ENCODE measurements at places on chromosomes 5 and 9.

DNA sequence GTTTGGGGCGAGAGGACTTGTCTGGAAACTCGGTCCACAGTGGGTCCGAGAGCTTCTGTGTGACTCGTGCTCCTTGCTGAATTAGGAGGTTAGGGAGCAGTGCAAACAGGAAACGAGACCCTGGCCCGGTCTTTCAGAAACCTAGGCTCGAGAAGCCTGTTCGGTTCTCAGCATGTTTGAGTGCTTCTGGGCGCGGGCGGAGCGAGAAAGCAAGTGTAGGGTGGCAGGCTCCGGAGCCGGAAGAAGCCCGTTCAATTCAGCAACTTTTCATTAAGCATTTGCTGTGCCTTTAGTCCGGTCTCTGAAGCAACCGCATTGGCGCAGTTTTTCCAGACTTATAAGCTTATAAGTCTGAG is 547 bp downstream of the CLTA start:
- peak; percentile 3 for DNase-seq

DNA sequence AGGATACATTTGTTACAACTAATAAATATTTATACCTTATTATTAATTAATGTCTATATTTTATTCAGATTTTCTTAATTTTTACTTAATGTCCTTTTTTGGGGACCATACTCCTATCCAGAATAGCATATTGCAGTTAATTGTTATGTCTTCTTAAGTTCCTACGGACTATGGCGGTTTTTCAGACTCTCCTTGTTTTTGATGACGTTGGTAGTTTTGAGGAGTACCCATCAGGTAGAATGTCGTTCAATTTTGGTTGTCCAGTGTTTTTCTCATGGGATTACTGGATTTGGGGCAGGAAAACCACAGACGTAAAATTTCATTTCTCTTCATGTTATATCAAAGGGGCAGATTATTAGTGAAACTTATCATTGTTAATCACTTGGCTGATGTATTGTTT is 223.7 kb downstream of the ISL1 start:
- no peak for DNase-seq

DNA sequence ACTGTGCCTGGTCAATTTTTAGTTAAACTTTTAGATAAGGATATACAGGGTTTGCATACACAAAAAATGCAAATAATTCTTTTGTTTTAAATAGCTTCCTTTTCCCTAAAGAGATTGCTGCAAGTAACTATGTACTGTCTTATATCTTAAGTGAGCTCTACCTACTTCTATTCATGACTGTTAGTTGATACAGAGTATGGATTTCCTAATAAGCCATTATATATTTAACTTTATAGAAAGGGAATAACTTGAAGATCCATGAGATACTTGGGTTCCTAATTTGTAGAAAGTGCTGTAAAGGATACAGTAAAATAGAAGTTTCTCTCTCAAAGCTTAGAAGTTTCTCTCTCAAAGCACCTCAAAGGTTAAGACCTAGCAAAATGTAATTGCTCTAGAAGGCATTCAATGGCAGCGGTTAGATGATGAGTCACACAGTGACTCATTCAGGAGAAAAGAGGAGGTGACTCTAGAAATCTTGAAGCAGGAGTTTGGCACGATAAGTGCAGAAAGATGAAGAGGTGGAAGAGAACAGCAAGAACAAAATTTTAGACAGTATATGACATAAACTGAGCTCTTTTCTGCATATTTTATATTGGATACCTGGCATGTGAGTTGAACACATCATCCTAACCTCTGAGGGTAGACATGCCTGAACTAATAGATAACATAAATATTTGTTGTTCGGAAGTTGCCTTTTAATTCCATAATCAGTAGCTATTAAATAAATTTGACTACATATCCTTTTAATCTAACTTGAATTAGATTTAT is 5.5 kb upstream of the DNAJC21 start:
- no peak for DNase-seq

DNA sequence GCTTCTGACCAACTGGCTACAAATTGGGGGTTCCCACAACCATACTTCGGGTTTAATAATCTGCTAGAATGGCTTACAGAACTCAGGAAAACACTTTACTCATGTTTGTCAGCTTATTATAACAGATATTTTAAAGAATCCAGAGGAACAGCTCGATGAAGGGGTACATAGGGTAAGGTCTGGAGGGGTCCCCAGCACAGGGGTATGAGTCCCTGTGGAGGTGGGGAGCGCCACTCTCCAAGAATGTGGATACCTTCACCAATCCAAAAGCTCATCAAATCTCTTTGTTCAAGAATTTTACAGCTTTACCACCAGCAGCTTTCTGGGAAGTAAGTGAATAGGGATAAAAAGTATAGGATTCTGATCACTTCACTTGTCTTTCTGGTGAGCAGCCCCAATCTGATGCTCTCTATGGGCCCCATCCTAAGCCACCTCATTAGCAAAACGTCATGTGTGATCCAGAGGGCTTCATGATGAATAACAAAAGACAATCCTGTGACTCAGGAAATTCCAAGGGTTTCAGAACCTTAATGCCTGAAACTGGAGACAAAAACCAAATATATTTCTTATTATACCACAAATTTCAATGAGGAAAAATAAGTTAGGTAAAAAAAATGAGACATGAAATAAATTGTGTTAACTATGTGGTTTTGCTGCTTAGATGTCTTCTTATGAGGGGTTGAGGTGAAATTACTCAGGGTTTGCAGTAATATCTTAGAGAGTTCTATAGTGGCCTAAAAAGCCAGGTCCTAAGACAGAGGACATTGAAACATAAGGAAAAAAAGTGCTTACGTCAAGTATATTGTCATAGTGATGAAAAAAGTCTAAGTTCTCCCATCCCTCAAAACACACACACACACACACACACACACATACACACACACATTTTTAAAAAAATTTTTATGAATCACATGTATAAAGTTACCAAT is 290.5 kb downstream of the ANXA1 start:
- no peak for DNase-seq

GRCh38 chr5:43008363-43009153 is 31.6 kb downstream of the ANXA2R start:
- DNase-seq, result peak; percentile 93

DNA sequence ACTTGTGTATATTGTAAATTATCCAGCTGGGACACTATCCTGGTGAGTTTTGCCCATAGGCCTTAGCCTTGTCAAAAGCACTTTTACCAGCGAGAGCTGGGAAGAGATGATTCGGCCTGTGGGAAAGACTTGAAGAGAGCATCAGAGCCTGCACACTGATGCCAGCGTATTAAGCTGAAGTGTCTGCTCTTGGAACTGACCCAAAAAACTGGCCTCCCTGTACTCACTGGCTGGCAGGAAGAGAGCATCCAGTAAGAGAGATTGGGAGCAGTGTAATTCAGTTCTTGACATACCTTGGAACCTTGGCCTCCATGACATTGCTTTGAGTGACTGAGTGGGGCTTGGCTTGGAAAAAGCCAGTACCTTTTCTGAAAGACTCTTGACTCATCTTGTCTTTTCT is 73.7 kb downstream of the ZNF462 start:
- DNase-seq, result no peak

DNA sequence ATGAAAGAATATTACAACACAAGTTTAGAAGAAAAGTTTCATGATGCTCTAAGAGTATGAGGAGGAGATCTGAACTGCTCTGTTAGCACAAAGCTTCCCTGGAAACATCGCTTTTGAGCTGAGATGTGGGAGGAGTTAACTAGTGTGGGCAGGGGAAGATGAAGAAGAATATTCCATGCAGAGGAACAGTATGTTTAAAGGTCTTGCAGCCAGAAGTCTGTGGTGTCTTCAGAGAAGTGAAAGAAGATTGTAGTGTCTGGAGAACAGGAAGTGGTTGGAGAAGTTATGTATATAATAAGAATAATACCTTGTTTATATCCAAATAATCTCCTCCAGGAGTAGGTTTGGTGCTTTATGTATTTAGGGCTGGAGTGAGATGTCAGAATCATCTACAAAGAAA is 406.7 kb downstream of the MAN2A1 start:
- no peak for DNase-seq

- DNase-seq, result no peak
These were observed 30.4 kb upstream of the IER5L start for GRCh38 chr9:129208207-129209032.

GRCh38 chr5:179470201-179470600 is 80.2 kb upstream of the RUFY1 start:
- no peak for DNase-seq

DNA sequence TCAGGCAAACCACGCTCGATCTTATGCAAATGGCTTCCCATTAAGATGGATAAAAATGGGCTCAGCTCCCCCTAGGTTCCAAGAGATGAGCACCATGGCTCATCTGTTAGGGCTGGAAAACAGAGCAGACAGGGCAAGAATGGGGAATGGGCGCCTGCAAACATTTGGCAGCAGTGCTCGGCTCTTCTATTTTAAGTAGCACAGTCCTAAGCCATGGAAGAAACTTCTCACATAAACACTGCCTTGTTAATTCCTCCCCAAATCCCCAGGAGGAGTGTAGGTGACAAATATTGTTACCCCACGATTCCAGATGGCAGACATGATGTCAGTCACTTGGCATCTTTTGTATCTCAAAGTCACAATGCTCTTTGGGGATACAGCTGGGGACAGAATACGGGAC is 221.8 kb downstream of the ICE1 start:
- DNase-seq, result no peak

- no peak for DNase-seq
These were observed 41.0 kb upstream of the PCSK1 start for GRCh38 chr5:96474073-96474472.

DNA sequence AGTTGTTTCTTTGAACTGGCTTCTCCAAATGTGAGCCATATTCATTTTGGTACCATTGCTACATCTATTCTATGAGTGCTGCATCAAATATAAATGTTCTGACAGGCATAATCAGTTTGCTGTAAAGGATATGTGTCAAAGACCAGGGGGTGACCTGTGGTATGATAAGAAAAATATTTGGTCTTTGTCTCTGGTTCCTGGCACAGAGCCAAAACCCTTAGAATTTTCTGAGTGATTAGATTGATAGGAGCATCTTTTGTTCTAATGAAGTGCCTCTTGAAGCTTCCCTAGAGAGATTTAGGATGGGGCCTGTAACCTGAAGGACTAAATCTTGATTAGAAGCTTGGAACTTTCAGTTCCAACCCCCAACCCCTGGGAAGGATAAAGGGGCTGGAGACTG is 256.3 kb downstream of the NNT start:
- no peak for DNase-seq

DNA sequence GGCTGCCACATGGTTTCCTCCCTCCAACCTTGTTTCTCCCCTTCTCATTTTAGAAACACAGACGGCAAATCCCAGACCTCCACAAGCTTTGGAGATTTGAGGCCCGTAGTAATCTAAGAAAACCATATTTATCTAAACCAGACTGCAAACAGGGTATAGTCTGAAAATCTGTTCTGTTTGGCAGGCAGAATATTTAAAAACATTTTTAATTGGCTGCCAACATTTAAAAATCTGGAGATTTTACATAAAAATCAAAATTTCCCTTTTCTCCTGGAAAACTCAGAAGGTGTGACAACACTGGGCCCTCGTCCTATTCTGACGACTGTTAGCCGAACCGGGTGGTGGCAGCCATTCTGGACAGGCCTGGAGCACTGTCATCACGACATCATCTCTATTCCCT is 57.9 kb upstream of the INSYN2B start:
- DNase-seq, result no peak

- DNase-seq, result no peak
These were observed 254.5 kb downstream of the PBX3 start for GRCh38 chr9:126001581-126002225.

DNA sequence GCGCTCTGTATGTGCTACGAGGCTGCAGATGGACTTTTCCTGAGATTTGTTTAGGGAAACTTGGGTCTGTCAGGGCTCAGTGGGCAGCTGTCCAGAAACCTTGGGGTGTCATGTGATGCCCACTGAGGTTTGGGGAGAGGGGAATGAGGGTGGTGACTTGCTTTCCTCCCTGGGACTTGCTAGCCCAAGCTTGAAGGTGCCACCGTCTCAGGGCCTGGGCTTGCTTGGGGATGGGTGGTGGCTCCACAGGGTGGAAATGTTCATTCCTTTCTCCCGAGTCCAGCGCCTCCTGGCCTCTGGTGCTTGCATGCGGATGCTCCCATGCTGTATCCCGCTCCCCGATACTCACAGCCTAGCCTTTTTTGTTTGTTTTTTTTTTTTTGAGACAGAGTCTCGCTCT is 33.3 kb downstream of the ZNF618 start:
- DNase-seq, result no peak

DNA sequence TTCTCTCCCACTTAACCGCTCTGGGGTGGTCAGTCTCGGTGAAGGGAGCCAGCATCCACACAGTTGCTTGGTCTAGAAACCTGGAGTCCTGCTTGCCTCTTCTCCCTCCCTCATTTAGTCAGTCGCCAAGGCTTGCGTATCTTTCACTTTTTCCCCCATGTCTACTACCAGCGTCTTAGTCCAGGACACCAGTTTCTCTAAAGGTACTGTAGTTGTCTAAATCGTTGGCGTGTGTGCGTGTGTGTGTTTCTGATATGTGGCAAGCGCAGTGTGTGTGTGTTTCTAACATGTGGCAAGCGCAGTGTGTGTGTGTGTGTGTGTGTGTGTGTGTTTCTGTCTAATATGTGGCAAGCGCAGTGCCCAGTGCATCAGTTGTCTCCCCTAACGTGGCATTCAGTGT is 641 bp downstream of the ATP6V1G1 start:
- peak; percentile 29 for DNase-seq

DNA sequence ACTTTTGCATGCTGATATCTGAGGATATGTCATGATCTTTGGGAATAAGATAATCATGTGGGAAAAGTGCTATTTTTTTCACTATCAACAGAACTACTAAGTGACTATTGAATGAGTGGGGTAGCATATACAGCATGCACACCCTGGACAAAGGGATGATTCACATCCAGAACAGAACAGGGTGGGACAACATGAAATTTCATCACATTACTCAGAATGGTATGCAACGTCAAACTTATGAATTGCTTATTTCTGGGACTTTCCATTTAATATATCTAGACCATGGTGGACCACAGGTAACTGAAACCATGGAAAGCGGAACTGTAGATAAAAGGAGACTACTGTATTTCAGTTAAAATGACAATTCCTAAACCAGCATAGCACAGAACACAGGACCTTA is 370.0 kb downstream of the HINT1 start:
- DNase-seq, result no peak

GRCh38 chr5:142186857-142187594 is 78.4 kb downstream of the NDFIP1 start:
- no peak for DNase-seq

DNA sequence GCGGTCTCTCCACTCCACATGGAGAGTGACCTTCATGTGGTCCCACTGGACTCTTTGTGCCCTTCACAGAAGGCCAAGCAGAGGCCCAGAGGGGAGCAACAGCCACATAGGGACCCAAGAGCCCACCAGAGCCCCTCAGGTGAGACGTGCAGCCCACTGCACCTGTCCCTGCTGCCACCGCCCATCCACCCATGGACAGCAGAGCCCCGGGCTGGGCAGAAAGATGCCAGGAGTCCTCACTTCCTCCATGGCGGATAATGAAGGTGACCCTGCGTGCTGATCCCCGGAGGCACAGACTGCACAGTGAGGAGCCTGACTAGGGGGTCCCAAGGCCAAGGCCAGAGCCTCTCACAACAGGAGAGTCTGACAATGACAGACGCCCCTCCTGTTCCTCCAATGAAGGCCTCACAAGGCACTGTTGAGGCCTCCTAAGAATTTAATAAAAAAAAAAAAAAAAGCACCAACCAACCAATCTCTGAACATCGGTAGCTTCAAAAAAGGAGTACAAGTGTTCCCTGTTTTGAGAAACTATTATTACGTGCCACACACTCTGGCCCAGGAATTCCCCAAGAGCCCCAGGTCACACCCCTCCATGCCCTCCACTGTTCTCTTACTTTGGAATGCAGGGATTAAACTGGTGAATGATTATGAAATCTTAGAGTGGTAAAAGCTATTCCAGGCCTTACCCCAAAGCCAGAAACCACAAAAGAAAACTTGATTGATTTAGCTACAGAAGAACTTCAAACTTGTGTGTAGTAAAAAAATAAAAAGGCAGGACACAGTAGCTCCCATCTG is 2.8 kb upstream of the PPP1R26 start:
- DNase-seq, result no peak

All from CD4-positive, alpha-beta T cell treated with Interferon gamma for 1 hour (primary cell).